ENCODE measurements at places on chromosomes 11 and 22.

DNA sequence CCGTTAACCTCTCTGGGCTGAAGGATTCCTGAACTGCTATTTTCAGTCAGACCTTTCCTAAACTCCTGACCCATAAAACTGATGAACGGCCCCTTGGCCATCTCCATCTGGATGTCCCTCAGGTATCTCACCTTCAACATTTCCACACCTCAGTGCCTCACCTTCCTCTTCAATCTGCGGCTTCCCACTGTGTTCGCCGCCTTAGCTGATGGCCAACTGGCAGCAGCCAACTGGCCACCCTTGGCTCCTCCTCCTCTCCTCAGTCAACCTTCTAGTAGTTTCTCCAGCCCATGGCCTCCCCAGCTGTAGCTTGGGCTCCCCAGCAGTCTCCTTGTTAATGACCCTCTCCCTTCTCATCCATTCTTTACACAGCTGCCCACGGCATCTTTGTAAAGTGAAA, 55.0 kb upstream of the PHOX2A start:
- no peak for DNase-seq

DNA sequence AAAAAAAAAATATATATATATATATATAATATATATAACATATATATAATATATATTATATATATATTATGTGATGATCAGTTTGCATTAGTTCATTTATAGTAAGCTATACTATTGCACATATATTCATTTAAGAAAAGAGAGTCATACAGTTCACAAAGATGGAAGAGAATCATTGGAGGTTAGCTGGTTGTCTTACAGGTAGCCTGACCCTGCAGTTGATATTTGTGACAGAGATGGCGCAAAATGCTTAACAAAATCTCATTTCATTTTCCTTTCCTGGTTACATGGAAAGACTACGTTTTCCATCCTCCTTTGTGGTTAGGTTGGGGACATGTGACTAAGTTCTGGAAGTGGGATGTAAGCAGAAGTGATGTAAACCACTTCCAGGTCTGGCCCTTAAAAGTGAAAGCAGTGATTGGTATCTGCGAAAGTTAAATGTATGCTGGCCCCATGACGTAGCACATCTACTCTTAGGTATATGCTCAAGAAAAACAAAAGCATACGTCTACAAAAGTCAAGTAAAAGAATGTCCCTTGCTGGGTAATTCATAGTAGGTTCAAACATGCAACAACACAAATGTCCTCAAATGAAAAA, 7.2 kb upstream of the TMEM135 start:
- no peak for DNase-seq

- no peak for DNase-seq
Observed at GRCh38 chr11:13669544-13670488, 1.3 kb downstream of the FAR1 start.

GRCh38 chr11:67541198-67541597, 18.0 kb upstream of the CABP2 start:
- DNase-seq: no peak

DNA sequence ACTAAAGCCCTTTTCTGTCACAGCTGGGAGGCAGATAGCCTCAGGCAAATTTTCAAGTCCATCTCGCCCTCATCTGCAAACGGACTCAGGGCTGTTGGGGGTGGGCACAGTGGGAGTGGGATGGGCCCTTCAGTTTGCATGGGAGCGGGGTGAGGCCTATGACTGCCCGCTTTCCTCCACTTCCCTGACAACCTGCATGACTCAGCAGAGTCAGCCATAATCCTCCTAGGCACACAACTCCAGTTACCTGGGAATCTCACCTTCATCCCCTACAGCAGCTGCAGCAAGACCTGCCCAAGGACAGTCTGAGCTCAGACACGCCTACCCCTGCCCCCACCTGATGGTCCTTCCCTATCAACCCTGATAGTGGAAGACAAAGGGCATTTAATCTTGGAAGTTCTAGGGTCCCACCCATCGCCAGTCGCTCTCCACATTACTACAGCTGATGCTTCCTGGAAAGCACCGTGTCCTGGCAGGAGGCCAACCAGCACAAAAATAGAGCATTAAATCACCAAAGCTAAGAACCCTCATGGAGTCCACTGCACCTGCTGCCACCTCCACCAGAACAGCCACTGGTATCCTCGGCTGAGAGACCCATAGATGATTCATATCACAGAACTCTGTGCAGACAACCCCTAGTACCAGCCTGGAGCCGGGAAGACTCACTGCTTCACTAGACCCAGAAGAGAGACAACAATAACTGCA, 319.3 kb downstream of the DCDC1 start:
- DNase-seq: no peak

- DNase-seq: no peak
Observed at GRCh38 chr11:32983506-32983905, 32.2 kb upstream of the DEPDC7 start.

DNA sequence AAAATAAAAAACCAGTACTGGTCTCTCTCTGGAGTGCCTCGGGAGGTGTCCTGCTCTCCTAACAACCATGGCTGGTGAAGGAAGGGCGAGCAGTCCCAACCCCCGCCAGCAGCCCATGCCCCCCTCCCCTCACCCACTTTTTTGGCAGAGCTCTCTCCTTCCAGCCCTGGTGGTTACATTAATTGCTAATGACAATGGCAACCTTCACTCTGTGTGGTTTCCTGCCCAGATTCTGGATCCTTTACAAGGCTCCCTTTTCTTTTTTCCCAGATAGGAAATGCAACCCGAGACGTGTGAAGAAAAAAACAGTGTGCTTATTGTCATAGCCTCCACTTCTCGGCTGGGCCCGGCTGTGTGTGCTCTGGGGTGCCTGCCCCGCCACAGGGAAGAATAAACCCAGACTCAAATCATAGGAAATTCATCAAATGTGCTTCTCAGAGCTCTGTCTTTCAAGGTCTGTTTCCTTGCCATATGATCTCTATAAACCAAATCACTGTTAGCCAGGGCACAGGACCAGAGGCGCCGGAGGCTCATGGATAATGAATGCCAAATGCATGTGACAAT, 513.0 kb downstream of the SOX6 start:
- DNase-seq: no peak

GRCh38 chr22:17085277-17086181, 729 bp downstream of the IL17RA start:
- DNase-seq: no peak

GRCh38 chr11:61021661-61022212, 50.3 kb downstream of the CD6 start:
- no peak for DNase-seq

GRCh38 chr22:47187176-47187957, 424.9 kb downstream of the TBC1D22A start:
- no peak for DNase-seq

GRCh38 chr11:124640666-124641065, 18.0 kb downstream of the TBRG1 start:
- no peak for DNase-seq

DNA sequence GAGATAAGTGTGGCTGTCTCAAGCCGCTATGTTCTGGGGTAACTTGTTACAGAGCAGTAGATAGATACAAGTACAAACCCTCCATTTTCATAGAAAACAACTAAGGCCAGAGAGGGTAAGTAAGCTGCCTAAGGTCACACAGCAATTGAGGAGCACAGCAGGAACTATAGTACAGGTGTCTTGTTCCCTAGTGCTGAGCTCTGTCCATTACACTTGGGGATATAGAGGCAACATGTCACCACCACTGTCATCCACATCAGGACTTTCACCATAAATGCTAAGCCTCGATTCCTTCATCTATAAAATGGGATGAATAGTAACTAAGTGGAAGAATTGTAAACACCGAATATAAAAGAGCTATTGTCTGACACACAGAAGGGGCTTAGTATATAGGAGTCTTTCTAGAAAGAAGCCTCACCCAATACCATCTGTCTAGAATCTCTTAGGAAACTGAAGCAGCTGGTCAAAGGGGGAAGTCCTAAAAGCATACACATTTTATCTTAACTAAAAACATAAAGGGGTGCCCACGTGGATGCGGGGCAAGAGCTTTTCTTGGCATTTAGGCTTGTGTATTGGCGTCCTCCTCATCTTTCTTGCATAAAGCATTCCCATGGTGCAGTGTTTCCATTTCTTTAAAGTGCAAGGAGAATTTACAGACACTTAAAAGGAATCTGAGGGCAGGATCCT, 93.8 kb upstream of the ALX4 start:
- no peak for DNase-seq

DNA sequence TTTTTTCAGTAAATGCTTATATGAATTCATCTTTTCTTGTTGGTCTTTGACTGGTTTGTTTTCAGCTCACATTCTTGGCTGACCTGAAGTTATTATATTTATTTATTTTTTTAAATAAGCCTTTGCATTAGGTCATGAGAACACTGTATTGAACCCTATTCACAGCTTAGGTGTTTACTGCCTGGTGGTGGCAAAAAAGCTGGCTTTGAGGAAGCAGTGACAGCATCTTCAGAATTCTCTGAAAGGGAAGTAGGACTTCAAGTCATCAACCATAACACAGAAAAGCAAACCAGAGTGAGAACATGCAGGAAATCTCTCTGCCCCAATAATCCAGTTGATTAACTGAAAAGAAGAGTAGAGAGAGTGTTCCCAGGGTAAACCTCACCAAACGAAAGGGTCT, 30.3 kb upstream of the MMP13 start:
- no peak for DNase-seq

- DNase-seq: no peak
Observed at GRCh38 chr22:48615171-48616008, 1212.3 kb downstream of the BRD1 start.

DNA sequence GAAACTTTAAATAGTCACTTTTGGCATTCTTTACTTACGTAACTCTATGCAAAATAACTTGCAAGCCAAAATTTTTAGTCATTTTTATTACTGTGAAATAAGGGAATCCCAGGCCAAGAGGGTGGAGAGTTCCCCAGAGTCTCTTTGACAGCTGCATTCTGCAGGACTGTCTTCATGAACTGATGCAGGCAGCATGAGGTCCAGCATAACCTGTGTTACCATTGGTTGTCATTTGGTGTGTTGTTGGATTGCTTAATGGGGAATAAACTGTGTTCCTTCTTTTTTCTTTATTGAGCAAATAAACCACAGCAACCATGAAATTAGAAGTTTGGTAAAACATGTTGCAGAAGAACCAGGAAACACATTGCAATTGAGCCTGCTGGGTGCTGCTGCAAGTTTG, 24.6 kb downstream of the MMP27 start:
- DNase-seq: peak; percentile 3

GRCh38 chr11:84255483-84255882, 969.3 kb upstream of the CCDC90B start:
- no peak for DNase-seq

DNA sequence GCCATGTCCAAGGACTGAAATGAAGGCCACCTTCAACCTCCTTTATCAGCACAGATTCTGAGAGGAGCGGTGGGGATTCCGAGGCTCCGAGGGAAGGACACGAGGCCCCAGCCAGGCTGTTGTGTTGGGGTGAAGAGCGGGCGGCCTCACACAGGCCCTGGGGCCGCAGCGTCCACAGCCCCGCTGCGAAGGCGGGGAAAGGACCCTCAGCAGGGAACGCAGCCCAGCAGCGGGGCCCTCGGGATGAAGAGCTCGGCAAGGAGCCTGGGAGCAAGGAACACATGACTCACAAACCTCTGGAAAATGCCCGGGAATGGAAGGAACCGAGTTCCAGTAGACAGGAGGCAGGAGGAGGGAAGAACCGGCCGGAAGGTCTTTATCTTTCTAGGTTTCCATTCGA, 227.2 kb downstream of the BRD1 start:
- DNase-seq: no peak

- DNase-seq: no peak
Observed at GRCh38 chr22:39906207-39906606, 5.3 kb downstream of the GRAP2 start.

DNA sequence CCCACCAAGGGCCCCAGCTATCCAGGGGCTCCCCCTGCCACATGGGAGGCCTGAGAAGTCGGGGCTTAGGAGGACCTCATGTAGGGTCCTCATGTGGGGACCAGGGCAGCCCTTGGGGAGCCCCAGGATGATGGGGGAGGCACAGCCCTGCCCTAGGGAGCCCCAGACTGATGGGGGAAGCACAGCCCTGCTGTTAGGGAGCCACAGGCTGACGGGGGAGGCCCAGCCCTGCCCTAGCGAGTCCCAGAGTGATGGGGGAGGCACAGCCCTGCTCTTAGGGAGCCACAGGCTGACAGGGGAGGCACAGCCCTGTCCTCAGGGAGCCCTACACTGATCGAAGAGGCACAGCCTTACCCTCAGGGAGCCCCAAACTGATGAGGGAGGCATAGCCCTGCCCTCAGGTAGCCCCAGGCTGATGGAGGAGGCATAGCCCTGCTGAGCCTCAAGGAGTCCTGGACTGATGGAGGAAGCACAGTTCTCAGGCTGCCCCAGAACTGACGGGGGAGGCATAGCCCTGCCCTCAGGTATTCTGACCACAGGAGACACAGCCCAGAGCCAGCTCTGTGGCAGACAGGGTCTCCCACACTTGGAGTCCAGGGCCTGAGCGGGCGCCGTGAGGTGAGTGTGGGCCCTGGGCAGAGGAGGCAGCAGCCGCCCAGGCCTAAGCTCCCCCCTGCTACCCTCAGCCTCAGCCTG, 10.8 kb downstream of the PRR33 start:
- DNase-seq: no peak

DNA sequence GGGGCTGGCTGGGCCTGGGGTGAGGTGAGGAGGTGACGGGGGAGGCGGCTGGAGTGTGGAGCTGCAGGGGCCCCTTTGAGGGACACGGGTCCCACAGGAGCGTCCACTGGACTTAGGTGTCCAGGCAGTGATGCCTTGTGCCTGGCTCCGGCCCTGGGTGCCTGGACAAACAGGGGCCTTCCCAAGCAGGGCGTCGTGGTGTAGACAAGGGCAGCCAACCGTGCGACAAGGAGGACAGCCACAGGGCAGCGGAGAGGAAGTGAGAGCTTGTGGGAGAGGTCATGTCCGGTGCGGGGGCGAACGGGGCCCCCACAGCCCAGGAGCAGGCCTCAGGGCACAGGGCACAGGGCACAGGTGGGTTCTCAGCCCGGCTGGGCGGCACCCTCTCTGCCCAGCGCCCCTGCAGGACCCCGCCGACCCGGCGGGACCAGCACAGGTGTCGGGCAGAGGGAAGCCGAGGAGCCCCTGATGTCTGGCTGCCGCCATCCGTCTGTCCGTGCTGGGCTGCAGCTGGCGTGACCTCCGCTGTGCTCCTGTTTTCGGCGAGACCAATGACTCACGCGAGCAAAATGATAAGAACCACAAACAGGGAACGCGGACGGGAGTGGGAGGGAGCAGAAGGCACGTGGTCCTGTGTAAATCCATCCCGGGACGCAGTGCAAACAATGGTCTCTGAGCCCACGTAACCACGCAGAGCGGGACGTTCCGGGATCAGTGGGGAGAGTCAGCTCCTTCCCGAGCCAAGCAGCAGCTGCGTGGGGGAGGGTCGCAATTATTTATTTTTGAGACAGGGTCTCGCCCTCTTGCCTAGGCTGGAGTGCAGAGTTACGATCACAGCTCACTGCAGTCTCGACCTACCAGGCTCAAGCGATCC, 49.1 kb upstream of the A4GALT start:
- DNase-seq: peak; percentile 38

Measured in AG09319 (cell line).